ENCODE measurements at places on chromosomes 11 and 22.

DNA sequence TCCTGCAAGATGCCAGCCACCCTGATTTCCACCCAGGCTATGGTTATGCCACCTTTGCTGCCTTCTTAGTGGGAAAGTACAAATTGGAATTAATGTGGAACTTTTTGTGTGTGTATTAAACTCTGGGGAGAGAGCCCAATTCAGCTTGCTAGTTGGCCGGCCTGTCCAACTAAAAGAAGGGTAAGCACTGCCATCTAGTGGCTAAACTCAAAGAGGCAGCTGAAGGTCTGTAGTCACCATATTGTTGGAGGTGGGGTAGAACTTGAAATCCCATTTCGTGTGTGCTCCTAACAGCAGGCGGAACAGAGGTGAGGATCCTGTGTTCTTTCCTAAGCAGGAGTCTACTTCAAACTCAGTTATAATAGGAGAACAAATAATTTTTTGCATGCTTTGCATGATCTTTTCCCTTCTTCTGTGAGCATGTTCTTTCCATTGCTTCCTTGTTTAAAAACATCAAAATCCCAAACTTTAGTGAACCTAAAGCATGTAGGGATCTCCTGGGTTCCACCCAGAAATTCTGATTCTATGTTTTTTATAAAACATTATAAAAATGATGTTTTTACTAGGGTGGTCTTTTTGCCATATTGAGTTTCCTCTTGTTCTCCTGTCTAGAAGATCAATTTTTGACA is 138.8 kb upstream of the SORL1-AS1 start:
- peak; percentile 36 for DNase-seq

GRCh38 chr11:69449320-69450063 is 32.0 kb upstream of the LINC01488 start:
- no peak for DNase-seq

DNA sequence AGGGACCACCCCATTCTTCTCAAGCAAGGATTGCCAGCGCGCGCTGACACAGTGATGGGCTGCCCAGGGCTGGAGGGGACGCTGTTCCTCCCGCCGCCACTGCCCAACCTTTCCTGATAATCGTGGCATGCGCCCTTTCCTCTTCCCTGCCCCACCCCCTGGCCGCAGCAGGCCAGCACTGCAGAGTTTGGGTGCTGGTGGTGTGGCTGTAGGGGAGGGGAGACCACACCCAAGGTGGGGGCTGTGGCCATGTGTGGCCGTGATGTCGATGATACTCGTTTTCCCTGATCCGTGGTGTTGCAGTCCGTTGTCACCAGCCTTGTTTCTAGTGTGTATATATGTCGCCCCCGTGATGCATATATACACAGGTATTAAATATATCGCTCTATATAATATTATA is 22.8 kb upstream of the TEF start:
- no peak for DNase-seq

DNA sequence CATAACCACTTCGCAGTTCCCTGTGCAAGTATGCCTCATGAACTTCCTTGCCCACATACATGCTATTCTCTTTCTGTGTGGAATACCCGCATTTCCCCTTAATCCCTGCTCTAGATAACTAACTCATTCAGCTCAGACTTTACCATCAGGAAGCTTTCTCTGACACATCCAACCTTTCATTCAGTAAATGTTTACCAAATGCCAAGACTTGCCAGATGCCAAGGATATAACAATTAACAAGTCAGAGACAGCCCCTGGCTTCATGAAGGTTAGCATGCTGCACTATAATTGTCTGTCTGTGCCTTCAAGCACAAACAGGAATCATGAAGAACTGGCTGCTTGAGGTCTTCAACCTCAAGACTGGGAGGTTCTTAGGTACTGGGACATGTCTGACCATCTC is 71.2 kb upstream of the GDPD4 start:
- no peak for DNase-seq

GRCh38 chr11:75077316-75077715 is 19.4 kb downstream of the OR2AT4 start:
- DNase-seq: no peak

DNA sequence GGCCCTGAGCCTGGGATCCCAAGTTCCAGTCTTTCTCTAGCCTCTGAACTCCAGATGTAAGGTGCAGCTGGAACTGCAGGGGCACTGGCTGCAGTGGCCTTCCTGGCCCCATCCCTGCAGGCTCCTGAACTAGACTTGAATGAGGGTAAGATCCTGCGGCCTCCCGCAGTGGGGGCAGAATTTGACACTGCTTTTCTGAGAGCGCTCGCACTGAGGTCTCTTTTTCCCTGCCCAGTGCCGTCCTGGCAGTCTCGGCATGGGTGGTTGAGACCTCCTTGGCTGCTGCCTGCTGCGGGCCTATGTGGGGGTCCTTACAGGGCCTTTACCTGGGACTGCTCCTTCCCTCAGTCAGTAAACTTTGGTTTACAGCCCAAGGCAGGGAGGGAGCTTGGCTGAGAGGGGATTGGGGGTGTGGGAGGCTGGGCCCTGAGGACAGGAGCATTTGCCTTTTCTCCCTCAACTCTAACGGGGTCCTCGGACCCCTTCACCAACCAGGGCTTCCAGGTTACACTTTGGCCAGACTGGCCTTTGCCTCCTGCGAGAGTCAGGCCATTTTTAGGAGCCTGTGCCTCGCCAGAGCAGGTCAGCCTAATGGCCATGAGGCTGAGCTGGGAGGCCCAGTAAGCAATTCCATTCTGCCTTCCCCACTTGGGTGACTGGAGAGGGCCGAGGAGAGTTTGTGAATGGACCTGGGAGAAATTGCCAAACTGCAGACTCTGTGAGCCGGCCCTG is 35.4 kb downstream of the FAM83F start:
- DNase-seq: no peak

- DNase-seq: no peak
Observed at GRCh38 chr11:72974487-72975205, 160.4 kb downstream of the ATG16L2 start.

- DNase-seq: no peak
Observed at GRCh38 chr11:128776424-128777284, 82.8 kb downstream of the FLI1 start.

GRCh38 chr22:21626073-21626734 is 3.6 kb downstream of the YDJC start:
- DNase-seq: no peak

GRCh38 chr11:103436131-103436770 is 327.0 kb downstream of the DYNC2H1 start:
- DNase-seq: no peak

- no peak for DNase-seq
Observed at GRCh38 chr11:67302571-67303131, 679 bp upstream of the SSH3 start.

DNA sequence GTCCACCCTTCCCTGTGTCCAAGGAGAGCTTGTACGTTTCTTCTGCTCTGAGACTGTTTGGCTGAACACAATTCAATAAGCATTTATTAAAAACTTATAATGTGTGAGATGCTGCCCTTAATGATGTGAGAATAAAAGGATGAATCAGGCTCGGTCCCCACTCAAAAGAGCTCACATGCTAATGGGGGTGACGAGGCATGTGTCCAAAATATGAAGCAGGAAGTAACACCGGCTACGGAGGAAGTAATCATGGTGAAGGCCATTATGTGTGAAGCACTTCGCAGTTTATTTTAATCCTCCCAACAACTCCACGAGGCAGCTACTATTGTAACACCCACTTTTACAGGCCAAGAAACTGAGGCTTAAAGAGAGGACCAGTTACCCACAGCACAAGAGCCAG is 3.4 kb upstream of the RASD2 start:
- DNase-seq: no peak

DNA sequence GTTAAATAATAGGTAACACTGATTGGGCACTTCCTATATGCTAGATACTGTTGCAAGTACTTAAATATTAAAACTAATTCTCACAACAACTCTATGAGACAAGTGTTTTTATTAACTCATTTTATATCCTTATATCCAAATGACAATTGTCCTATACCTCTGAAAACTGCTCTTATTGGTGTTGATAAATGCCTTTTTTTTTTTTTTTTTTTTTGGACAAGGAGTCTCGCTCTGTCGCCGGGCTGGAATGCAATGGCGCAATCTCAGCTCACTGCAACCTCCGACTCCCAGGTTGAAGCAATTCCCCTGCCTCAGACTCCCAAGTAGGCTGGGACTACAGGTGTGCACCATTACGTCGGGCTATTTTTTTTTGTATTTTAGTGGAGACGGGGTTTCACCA is 41.6 kb downstream of the MRTFA start:
- DNase-seq: no peak

DNA sequence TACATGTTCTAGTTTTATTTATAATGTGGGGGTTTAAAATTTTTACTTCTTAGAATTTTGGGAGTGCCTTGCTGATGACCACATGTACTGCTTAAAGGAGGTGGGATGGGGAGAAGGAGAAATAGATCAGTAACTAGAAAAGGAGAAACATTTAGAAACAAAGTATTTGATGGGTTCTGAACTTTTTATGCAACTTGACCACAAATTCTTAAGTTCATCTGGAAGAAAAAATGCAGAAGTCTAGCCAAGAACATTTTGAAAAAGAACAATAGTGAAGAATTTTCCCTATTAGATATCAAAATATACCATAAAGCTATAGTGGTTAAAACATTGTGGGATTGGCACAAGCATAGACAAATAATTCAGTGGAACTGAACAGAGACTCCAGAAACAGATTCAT is 73.3 kb upstream of the AMPD3 start:
- DNase-seq: no peak

- no peak for DNase-seq
Observed at GRCh38 chr22:29130476-29130875, 57.6 kb downstream of the KREMEN1 start.

DNA sequence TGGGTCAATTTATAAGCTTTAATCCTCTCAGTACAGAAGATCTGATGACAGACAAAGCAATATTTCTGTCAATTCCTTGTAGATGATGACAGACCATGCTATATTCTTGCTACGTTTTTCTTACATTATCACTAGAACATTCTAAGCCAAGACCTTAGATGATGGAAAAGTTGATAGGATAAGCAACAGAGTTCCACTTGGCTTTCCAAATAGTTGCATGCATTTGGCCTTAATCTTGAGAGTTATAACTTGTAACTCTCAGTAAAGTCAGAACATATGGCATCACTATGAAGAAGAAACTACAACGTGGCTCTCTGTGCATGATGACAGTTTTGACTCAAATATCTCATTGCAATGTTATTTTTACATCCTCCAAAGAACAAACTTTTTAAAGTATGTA is 544.3 kb upstream of the LRRC4C start:
- no peak for DNase-seq

DNA sequence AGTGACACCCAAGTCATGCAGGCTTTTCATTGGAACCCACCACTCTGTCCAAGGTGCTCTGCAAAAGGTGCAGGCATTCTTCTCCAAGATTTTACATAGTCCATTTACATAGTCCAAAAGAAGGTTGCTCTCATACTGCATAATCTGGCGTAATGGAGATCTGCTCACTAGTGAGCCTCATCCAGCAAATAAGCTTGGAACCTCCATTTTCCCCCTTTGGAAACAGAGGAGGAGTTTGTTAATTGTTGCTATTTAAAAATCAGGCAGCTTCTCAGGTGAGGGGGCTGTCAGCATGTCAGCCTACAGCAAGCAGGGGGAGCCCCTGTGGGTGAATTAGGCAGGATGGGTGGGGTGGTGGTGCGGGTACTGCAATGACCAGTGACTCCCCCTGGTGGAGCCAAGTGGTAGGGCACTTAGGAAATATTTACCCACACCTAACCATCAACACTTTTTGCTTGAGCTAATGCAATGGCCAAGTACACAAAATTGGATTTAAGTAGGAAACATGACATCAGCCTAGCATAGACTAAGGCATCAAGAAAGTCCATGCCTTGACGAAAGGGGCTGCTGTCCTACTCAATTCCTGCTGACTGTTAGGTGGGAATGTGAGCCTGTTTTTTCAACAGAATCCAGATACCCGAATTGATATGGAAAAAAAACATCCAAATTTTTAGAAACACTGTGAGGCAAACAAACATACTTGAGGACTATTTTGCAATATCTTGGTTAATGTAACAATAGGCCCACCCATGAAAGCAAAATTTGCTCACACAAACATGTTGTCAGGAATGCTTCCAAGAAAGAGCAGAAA is 64.5 kb downstream of the AMBRA1 start:
- DNase-seq: peak; percentile 53

GRCh38 chr11:13667245-13667644 is 1.2 kb upstream of the FAR1 start:
- no peak for DNase-seq

DNA sequence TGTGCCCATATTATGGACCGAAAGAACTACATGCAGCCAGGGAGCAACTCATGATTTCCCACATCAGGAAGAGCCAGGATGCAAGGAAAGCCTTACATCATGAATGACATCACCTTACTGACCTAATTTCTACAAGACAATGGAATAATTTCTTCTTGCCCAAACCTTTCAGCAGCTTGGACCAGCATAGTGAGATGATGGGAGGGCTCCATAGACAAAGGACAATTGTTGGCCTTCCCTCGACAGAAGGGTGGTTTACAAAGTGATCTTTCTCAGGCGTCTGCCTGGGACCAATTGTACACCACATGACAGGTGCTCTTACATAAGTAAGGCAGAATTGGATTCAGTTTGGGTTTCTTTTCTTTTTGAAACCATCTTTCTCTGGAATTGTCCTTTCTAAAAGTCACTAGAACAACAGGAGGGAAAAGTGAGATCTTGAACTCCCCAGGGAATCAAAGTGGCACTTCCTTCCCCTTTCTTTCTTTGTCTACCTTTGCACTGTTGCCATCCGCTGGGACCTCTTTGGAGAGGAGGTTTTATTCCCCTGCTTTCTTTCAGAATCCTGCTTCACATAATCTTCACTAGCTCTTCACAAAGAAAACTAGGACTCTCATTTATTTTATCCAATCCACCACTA is 51.7 kb upstream of the PAK1 start:
- DNase-seq: no peak

DNA sequence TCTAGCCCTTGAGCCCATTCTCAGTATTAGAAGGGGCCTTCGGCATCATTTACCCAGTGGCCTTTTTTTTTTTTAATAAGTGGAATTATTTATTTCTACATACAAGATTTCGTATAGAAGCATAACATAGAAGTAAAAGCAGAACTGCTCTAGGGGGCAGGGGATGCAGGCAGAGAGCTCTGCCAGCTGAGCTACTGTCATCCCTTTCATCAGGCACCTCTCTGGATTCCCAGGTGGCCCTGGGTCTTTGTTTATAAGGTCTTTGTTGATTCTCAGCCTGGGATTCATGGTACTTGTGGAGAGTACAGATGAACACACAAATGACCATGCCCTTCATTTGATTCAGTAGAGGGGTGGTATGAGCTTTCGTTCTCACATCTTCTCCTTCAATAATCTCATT is 66.4 kb downstream of the GAB2 start:
- DNase-seq: no peak

GRCh38 chr11:64665411-64665821 is 57.6 kb downstream of the NRXN2 start:
- DNase-seq: no peak

- DNase-seq: no peak
Observed at GRCh38 chr11:128066399-128066798, 521.0 kb downstream of the ETS1 start.

GRCh38 chr22:27431896-27432295 is 369.7 kb downstream of the MN1 start:
- DNase-seq: no peak

GRCh38 chr22:47139013-47139789 is 376.8 kb downstream of the TBC1D22A start:
- DNase-seq: no peak
